ENCODE measurements at places on chromosomes 6 and 20. TPM values are rescaled to one million over a fixed set of nuclear protein-coding genes. Genes with fewer than 3 reads are reported as not detected.

DNA sequence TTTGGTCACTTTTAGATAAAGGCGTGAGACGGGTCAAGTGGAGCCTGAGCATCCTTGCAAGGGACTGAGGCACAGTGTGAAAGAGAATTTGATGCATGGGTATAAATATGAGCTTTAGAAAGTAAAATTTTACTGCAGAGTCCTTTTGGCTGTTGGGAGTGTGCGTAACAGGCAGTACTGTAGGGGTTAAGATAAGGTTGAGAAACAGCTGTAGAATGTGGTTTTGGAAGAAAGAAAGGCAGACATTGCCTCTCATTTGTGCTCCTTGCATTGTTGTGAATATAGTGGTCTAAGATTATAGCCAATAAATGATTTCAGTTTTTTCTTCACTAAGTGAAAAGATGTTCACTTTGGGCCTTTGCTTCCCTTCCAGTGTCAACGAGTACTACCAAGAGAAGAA, 73.0 kb downstream of the RREB1 start:
- H3K27ac ChIP-seq: no peak overlapping the region
- no peaks in the 10 kb centered on the region for H3K4me1 ChIP-seq
- no peak overlapping the region for H3K4me3 ChIP-seq
- H3K36me3 ChIP-seq: peaks cover 25% of the 10 kb centered on the region
- DNase-seq: no peak
- no peaks in the 10 kb centered on the region for H3K27me3 ChIP-seq

DNA sequence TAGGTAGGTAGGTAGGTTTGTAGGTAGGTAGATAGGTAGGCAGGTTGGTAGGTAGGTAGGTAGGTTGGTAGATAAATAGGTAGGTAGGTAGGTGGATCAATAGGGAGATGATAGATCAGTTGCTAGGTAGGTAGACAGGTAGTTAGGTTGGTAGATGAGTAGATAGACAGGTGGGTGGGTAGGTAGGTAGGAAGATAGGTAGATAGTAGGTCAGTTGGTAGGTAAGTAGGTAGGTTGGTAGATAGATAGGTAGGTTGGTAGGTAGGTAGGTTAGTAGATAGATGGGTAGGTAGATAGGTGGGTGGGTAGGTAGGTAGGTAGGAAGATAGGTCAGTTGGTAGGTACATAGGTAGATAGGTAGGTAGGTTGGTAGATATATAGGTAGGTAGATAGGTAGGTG, 72.0 kb upstream of the PDE10A start:
- H3K27me3 ChIP-seq: no peaks in the 10 kb centered on the region
- H3K4me1 ChIP-seq: no peaks in the 10 kb centered on the region
- no peak for DNase-seq

DNA sequence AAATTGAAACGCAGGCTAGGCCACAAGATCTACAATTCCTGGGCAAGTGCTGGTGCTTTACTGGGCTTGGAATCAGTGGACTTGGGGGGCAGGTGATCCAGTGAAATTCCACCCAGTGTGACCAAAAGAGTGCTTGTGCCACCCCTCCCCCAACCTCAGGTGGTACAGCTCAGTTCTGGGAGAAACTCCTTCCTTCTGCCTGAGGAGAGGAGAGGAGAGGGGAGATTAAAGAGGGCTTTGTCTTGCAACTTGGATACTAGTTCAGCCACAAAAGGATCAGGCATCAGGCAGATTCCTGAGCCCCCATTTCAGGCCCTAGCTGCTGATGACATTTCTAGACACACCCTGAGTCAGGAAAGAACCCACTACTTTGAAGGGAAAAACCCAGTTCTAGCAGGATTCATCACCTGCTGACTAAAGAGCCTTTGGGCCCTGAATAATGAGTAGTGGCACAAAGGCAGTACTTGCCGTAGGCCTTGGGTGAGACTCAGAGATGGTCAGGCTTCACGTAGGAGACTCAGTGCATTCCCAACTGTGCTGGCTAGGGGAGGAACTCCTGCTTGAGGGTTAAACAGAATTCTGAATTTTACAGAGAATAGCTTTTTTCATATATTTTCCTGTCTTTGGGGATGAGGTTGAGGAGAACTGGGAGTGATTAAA, 446.7 kb downstream of the BMP2 start:
- H3K27me3 ChIP-seq: no peaks in the 10 kb centered on the region
- no peak overlapping the region for H3K27ac ChIP-seq
- no peaks in the 10 kb centered on the region for H3K4me1 ChIP-seq
- DNase-seq: no peak
- H3K4me3 ChIP-seq: no peak overlapping the region

The GNRH2 gene
- total RNA-seq: 5.5 TPM

The HTR1E gene
- total RNA-seq: not detected

All from activated T-cell treated with anti-CD3 and anti-CD28 coated beads, Interleukin-2, amount 50 U/mL, for 72 hours (primary cell).